Lung (tissue), 17 donors: ENCODE measurements at places on chromosomes 2 and 18. TPM values are rescaled to one million over a fixed set of nuclear protein-coding genes. Genes with fewer than 3 reads are reported as not detected.

DNA sequence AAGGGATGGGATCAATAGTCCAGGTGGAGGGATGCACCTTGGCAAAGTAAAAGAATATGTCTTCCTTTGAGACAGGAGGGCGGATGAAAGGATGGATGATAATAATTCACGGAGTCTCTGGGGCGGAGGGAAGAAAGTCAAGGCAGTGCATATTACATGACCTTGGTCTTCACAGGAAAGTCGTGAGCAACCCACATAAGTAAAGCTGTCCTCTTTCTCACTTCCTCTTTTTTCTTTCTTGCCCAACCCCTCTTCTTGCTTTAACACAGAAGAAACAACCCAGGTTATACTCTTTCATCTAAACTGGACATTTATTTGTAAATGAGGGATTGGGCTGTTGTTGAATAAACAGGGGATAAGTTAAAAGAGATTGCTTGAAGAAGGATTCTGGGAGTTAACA is 168.7 kb upstream of the SKOR2 start:
- no peaks in the 10 kb centered on the region for H3K27me3 ChIP-seq
- no peaks in the 10 kb centered on the region for H3K4me1 ChIP-seq
- H3K27ac ChIP-seq = no peak overlapping the region
- no peak overlapping the region for H3K4me3 ChIP-seq
- H3K36me3 ChIP-seq = no peaks in the 10 kb centered on the region

EIPR1 gene
- total RNA-seq = 20.8 TPM

- H3K4me3 ChIP-seq = no peak overlapping the region
- DNase-seq = no peak
These were observed 298.6 kb downstream of the SUCLG1 start for GRCh38 chr2:84160453-84160852.

DNA sequence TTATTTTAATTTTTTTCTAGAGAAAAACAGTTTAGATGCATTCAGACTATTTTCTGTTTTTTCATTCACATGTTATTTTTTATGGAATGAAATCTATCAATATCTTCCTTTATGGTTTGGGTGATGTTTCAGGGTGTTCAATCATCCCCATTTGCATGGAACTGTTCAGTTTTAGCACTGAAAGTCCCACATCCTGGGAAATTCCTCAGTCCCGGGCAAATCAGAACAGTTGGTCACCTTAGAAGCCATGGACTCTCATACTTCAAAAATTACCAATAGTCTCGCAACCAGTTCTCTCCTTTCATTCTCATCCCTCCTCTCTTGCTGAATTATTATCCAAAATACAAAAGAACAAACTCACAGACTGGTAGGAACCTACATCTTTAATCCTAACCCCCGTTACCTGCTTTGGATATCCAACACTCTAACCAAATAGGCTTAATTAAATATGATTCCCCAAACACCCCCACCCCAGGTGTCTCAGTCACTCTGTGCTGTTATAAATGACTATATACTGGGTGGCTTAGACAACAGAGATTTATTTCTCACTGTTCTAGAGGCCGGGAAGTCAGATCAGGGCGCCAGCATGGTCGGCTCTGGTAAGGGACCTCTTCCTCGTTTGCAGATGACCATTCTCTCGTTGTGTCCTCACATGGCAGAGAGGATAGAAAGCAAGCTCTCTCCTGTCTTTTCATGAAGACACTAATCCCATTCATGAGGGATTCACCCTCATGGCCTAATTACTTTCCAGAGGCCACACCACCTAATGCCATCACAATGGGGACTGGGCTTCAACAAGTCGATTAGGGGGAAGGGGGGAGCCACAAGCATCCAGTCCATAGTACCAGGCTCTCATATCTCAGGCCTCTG is 57.7 kb upstream of the SLC1A4 start:
- H3K27me3 ChIP-seq = no peaks in the 10 kb centered on the region
- no peak for DNase-seq
- H3K27ac ChIP-seq = no peak overlapping the region
- H3K4me1 ChIP-seq = no peaks in the 10 kb centered on the region
- no peak overlapping the region for H3K4me3 ChIP-seq

SPP2 gene
- not detected for total RNA-seq

SLC9A4 gene
- total RNA-seq = 0.06 TPM

IL1F10 gene
- not detected for total RNA-seq

DNA sequence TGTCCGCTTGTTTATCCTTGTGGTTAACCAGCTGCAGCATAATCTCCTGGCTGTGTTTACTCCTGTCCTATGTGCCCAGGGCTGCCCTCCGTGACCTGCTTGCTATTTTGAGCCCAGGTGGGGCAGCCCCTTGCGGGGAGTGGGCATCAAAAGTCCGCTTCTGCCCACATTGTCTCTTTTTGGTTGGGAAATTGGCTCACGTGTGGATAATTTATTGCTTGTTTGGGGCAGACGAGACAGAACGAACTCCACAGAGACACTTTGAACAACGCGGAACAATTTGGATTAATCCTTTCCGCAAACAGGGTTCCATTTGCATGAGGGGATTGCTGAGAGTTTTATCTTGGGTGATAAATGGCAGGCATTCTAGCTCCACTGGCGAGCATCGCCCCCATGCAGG is 8.1 kb upstream of the CXCR4 start:
- no peak overlapping the region for H3K4me3 ChIP-seq
- no peaks in the 10 kb centered on the region for H3K27me3 ChIP-seq
- DNase-seq = no peak
- no peaks in the 10 kb centered on the region for H3K36me3 ChIP-seq

GRCh38 chr2:218149098-218149497 is 17.7 kb downstream of the CXCR1 start:
- H3K36me3 ChIP-seq = no peaks in the 10 kb centered on the region
- DNase-seq = no peak
- no peak overlapping the region for H3K27ac ChIP-seq
- no peaks in the 10 kb centered on the region for H3K4me1 ChIP-seq

LMAN2L gene
- 16.7 TPM for total RNA-seq

- no peak overlapping the region for H3K4me3 ChIP-seq
- no peaks in the 10 kb centered on the region for H3K27me3 ChIP-seq
- H3K4me1 ChIP-seq = no peaks in the 10 kb centered on the region
- no peaks in the 10 kb centered on the region for H3K36me3 ChIP-seq
These were observed 40.7 kb upstream of the SP3 start for GRCh38 chr2:174005801-174006419.

NEB gene
- total RNA-seq = 0.83 TPM

DSG1 gene
- total RNA-seq = not detected

- H3K36me3 ChIP-seq = no peaks in the 10 kb centered on the region
- H3K27ac ChIP-seq = no peak overlapping the region
- H3K4me3 ChIP-seq = no peak overlapping the region
- no peak for DNase-seq
- H3K27me3 ChIP-seq = no peaks in the 10 kb centered on the region
These were observed 264.4 kb upstream of the SIX2 start for GRCh38 chr2:45273412-45274249.

- H3K4me3 ChIP-seq = peak within 1 kb of the TSS; percentile 68
- H3K4me1 ChIP-seq = peaks cover 3% of the 10 kb centered on the region
- no peak within 1 kb of the TSS for H3K27ac ChIP-seq
- H3K36me3 ChIP-seq = no peaks in the 10 kb centered on the region
- H3K27me3 ChIP-seq = peaks cover 2% of the 10 kb centered on the region
These were observed at the start of gene PLA2R1 for GRCh38 chr2:160062292-160063005. Gene PLA2R1, minus strand, starts transcription at chr2:160062615. Its CDS starts 212 bp downstream, at chr2:160062403.

- H3K4me3 ChIP-seq = no peak overlapping the region
- DNase-seq = peak; percentile 46
- H3K36me3 ChIP-seq = no peaks in the 10 kb centered on the region
- no peaks in the 10 kb centered on the region for H3K27me3 ChIP-seq
These were observed 525.6 kb downstream of the MBD2 start for GRCh38 chr18:53698907-53699306.

RNF152 gene
- total RNA-seq = 55.6 TPM

DNA sequence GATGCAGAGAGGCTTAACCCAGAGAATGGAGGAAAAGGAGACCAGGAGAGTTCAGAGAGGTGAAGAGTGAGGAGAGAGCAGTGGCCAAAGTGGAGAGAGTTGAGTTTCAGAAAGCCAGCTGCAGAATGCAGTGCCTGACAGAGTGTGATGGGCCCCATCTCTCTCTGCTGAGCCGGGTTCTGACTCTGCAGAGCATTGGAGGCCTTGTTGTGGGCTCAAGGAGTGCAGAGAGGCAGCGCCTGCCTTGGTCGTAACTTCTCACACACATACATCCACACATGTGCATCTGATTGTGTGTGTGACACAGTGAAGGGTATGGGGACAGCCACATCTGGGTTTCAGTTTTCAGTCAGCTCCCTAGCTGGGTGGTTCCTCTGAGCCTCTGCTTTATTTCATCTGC is 58.8 kb downstream of the AGAP1 start:
- no peak for DNase-seq
- H3K27ac ChIP-seq = peak overlapping the region; percentile 37
- H3K36me3 ChIP-seq = no peaks in the 10 kb centered on the region
- no peak overlapping the region for H3K4me3 ChIP-seq
- H3K27me3 ChIP-seq = no peaks in the 10 kb centered on the region

GRCh38 chr2:55482186-55482884 is 37.2 kb upstream of the CFAP36 start:
- DNase-seq = peak; percentile 29
- no peak overlapping the region for H3K27ac ChIP-seq
- no peaks in the 10 kb centered on the region for H3K36me3 ChIP-seq
- no peaks in the 10 kb centered on the region for H3K4me1 ChIP-seq
- H3K27me3 ChIP-seq = no peaks in the 10 kb centered on the region

DNA sequence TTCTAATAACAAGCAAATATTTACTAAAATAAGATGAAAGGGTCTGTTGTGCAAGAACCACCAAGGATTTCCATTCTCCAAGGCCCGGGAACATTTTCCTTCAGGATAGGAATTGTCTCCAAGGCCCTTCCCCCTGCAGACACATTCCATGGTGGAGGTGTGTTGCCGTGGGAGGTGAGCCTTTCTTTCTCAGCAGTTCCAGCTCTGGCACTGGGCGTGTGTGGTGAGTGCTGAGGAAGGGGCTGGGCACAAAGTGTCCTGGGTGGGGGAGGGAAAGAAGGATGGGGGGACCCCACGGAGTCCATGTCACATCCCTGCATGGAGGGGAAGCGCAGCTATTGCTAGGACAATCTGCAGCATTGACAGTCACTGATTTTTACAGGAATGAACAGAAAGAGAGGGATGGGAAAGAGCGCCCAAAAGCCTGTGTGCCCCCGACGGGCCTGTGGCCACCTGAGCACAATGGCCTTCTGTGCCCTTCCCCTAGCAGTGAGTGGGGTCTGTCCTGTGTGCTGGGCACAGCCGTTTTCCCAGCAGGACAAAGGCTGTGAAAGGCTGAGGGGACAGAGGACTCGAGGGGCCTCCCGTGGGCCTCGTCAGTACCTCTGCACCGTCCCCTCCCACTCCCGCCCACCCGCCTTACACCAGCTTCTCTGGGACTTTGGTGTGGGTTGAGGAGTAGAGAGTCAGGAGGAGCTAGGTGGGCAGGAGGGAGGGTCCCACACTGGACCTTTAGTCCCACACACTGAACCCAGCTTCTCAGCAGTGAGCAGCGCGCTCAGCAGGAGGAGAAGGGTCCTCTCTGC is 79.8 kb downstream of the PTGR3 start:
- H3K4me1 ChIP-seq = no peaks in the 10 kb centered on the region
- no peak overlapping the region for H3K27ac ChIP-seq
- no peak overlapping the region for H3K4me3 ChIP-seq
- no peaks in the 10 kb centered on the region for H3K36me3 ChIP-seq
- no peaks in the 10 kb centered on the region for H3K27me3 ChIP-seq
- peak; percentile 4 for DNase-seq

- no peak overlapping the region for H3K27ac ChIP-seq
- no peaks in the 10 kb centered on the region for H3K36me3 ChIP-seq
- H3K27me3 ChIP-seq = no peaks in the 10 kb centered on the region
These were observed 13.3 kb downstream of the PRKCE start for GRCh38 chr2:45664635-45665261.

- H3K36me3 ChIP-seq = peaks cover 29% of the 10 kb centered on the region
- no peak for DNase-seq
- H3K27me3 ChIP-seq = no peaks in the 10 kb centered on the region
- no peak overlapping the region for H3K27ac ChIP-seq
These were observed 710 bp upstream of the XRCC5 start for GRCh38 chr2:216108310-216108966.

CCDC74A gene
- 13.7 TPM for total RNA-seq

GRCh38 chr2:79984476-79984875 is 320.1 kb downstream of the LRRTM1 start:
- no peaks in the 10 kb centered on the region for H3K27me3 ChIP-seq
- H3K27ac ChIP-seq = no peak overlapping the region
- H3K4me1 ChIP-seq = no peaks in the 10 kb centered on the region

SNTG2 gene
- 1.8 TPM for total RNA-seq

DNA sequence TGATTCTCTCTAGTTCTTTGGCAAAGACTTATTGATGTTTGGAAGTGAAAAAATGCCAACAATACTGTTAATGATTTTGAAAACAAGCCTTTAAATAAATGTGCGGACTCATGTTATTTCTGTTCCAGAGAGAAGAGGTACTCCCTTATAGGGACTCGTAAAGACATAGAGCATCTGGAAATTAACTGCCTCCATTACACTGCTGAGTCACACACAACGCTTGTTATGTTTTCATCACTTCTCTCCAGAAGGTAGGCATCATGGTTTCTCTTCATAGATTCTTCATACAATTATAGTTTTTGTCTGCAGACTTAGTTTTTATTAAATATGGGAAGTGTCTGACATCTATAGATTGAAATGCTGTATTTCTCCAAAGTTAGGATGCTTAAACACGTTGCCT is 302.5 kb upstream of the EPC2 start:
- H3K27ac ChIP-seq = no peak overlapping the region
- no peak for DNase-seq
- H3K36me3 ChIP-seq = peaks cover 13% of the 10 kb centered on the region
- H3K4me3 ChIP-seq = no peak overlapping the region
- no peaks in the 10 kb centered on the region for H3K4me1 ChIP-seq

DNA sequence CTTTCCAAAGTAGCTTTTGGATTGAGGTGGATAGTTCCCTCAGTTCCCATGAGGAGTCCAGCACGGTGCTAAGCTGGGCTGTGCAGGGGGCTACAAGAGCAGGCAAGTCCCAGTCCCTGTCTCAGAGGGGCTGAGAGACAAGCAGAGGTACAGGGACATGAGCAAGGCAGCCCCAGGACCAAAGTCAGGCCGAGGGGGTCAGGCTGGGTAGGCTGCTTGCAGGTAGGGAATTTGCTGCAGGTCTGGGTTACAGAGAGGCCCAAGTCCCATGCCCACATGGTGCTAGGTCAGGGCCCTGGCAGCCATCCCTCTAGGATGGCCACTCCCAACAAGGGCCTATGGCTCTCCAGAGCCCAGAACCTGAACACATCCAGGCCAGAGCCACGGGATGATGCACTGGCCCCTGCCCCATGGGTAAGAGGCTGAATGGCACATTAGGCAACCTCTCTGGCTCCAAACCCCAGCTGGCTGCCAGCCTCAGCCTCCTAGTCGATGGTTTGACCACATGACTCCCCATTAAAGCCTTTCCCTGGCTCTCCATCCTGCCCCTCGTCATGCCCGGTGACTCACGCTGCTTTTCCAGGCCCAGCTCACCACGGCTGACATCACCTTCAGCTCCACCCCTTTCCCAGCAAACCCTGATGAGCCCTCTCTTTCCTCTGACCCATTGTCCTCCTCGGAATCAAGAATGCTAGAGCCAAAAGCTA is 83.7 kb downstream of the SDC1 start:
- no peaks in the 10 kb centered on the region for H3K36me3 ChIP-seq
- no peak for DNase-seq
- no peaks in the 10 kb centered on the region for H3K27me3 ChIP-seq
- peaks cover 29% of the 10 kb centered on the region for H3K4me1 ChIP-seq
- H3K27ac ChIP-seq = no peak overlapping the region
- no peak overlapping the region for H3K4me3 ChIP-seq

EHD3 gene
- 9.5 TPM for total RNA-seq

- no peak overlapping the region for H3K27ac ChIP-seq
- no peaks in the 10 kb centered on the region for H3K27me3 ChIP-seq
- no peaks in the 10 kb centered on the region for H3K36me3 ChIP-seq
- no peak for DNase-seq
These were observed 29.3 kb upstream of the INSIG2 start for GRCh38 chr2:118058951-118059350.

CFAP53 gene
- 7.1 TPM for total RNA-seq
